ENCODE measurements at places on chromosomes 3 and 15.

DNA sequence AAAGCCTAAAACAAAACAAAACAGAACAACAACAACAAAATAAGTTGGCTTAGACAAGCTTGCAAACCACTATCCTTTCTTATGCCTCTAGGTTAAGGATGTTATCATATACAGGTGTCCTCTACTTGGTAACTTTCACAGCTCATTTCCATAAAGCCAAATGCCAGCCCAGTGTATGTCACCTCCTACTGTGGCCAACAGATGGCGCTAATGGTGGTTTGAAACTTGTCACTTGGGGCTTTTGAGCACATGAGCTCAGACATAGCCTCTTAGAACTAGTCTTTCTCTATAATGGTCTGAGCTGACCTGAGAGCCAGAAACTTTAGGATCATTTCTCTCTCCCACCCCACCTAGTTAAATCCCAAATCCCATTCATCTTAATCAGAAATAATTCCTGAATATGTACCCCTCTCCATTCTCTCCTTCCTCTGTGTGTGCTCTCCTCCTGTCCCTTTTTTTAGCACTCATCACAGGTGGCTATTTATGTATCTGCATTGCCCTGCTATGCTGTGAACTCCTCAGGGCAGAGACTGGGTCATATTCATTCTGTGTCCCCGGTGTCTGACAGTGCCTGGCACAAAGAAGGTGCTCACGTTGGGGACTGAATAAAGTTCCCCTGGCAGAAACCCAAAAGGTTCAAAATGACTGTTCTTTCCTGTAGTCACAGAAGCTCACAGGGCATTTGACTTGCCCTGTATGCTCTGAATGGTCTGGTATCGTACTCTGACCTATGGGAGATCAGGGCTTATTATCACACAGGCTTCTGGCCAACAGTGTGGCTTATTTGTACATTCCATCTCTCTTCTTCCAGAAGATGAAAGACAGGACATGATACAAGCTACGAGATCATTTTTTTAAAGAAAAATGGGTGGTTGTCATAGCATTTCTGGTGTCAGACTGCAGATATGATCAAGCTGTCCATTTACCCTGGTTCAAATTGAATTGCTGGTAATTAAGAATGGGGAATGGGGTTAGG, 319.3 kb upstream of the AZI2 start:
- peak; percentile 75 for DNase-seq

DNA sequence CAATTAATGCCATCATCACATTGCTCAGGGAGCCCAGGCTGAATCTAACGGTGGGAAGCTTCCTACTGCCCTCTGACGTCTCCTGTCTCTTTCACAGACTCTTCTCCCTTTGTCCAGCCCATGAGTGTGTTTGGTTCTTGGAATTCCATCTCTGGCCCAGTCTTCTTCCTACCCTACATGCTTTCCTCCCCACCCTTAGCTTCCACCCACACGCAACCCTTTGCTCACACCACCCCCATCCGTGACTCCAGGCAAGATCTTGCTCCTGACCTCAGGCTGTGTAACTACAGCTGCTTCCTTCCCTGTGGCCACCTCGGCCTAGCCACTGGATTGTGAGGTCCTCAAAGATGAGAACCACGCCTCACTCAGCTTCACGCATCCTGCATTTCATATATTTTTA, 72.3 kb upstream of the THBS1 start:
- DNase-seq = no peak

GRCh38 chr15:60325905-60326304, 71.9 kb downstream of the ANXA2 start:
- no peak for DNase-seq

DNA sequence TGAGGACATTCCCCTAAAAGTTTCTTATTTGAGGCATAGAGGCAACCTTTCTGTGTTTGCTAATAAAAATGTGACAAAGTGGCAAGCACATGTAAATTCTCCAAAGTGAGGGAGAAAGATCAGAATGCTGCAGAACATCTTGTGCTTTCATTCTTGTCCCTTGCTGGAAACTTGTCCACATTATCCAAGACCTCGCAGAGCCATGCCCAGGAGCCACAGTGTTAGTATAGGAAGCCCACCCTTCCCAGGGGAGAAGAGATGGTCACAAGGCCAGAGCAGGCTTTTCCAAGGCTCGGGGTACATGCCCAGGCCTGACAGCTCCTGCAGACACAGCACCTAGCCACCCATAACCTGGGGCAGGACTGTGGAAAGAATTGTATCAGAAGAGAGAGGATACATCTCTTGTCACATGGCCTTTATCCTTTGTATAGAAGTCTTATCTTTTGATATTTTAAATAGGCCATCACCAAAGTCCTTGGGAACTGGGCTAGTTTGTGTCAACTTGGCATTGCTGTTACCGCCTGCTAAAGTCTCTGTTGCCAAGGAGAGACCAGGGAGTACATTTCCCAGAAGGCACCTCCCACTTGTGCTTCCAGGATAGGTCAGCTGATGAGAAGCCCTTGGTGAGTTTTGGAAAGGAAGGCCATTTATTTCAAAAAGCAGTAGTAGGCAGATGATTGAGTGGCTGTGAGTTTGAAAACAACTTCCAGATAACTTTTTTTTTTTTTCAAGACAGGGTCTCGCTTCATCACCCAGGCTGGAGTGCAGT, 10.5 kb downstream of the DLEC1 start:
- DNase-seq = no peak

- no peak for DNase-seq
Observed at GRCh38 chr15:92666780-92667179, 11.2 kb upstream of the FAM174B start.

GRCh38 chr3:55042591-55042990, 114.7 kb upstream of the LRTM1 start:
- DNase-seq = no peak

- no peak for DNase-seq
Observed at GRCh38 chr3:66404197-66404596, 96.6 kb downstream of the LRIG1 start.

DNA sequence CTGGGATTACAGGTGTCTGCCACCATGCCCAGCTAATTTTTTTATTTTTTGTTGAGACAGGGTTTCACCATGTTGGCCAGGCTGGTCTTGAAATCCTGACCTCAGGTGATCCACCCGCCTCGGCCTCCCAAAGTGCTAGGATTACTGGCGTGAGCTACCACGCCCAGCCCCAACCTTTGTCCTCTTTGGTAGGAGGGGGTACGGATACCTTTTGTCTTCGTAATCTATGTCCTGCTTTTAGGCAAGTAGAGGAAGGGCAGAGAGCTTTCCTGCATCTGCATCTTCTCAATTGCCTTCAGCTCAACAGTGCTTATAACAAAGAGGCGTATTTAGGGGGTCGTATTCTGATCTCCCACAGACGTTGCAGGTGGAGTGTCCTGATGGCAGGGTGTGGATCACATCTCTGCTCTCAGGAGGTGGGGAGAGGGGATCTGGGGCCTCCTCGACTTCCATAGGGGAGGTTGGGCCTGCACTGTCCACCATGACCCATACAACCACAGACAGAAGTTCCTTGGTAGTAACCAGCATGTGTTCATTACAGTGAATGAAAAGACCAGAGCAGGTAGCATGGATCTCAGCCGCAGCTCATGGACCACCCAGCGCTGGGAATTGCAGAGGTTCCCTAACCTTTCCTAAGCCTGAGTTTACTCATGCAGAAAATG, 21.4 kb upstream of the KCTD6 start:
- no peak for DNase-seq

DNA sequence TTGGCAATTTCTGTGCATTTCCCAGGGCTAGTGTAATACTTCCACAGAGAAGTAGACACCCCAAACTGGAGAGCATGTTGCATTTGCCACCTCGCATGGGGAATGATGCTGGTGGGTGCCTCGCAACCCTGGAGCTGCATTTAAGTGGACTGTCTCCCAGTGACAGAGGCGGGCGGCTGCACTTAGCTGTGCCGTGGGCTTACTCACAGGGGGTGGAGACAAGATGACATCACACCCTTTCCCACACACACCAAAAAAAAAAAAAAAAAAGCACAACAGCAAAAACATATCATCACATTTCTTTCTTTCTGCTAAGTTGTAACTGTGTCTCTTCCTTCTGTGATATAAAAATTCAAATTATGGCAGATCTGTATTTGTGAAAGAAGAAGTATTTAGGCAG, at the start of gene ABI3BP:
Gene ABI3BP, minus strand, starts transcription at position 113 of the 400 bp plus-strand sequence. Its CDS starts 37 bp downstream, at position 76.
- peak; percentile 30 for DNase-seq

All from hematopoietic multipotent progenitor cell treated with erythropoietin and hydrocortisone succinate and interleukin-3 and kit ligand, for 6 days (in vitro differentiated cells).